ENCODE measurements at places on chromosomes 6 and 20. TPM values are rescaled to one million over a fixed set of nuclear protein-coding genes. Genes with fewer than 3 reads are reported as not detected.
A peak's percentile ranks its signal among the peaks of the same experiment; 100 is the strongest.

GRCh38 chr6:42520786-42521607 lies 42.8 kb upstream of the UBR2 start:
- DNase-seq: no peak

The VSX1 gene
- polyA plus RNA-seq: not detected

DNA sequence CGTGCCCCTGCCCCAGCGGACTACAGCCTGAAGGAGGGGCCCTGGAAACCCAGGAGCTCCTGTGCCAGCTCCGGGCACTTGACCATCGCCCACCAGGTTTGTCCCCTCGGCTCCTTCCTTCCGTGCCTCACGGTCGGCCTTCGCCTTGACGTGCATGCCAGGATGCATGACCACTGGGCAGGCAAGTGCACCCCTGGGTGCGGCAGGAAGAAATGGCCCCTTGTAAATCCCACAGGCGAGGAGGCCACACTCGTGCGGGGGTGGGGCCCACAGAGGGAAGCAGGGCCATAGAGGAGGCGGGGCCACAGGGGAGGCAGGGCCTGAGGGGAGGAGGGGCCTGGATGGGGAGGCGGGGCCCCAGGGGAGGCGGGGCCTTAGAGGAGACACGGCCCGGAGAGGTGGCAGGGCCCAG lies 81.7 kb downstream of the YTHDF1 start:
- no peak for DNase-seq

The NRN1 gene
- polyA plus RNA-seq: not detected

DNA sequence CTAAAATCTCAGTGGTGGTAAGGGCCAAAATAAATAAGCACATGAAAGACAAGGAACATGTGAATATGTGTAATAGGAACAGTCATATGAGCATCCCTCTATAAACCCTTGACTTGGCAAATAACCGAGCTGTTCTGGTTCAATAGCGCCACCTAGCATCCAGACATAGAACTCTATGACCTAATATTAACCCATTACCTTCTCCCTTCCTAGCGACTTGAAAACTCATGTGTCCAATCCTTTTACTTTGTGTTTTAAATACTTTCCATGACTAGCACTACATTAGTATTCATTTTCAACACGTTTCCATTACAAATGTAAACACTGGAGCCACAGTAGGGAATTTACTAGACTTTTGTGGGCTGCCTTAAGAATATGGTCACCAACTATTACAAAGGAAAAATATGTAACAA lies 279.7 kb downstream of the UST start:
- DNase-seq: peak; percentile 16

The COL19A1 gene
- polyA plus RNA-seq: 47.3 TPM

The KIF25 gene
- polyA plus RNA-seq: not detected

DNA sequence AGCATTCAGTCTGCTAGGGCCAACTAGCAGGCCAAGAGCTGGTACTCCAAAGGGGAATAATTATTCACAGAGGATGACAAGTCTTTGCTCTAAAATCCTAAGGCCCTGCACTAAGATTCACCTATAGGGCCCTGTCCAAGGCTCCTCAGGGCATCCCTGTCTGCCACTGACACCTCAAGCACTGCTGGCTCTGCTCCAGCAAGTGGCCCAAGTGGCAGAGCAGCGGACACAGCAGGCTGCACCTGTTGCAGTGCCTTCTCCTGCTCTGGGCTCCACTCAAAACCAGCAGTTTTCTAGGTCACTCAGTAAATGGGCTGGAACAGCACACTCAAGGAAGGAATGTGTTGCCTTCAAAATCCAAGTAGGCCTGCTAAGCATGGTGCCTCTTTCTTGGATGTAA lies 36.4 kb upstream of the SMOC2 start:
- no peak for DNase-seq

The RSPH4A gene
- polyA plus RNA-seq: 0.13 TPM

GRCh38 chr6:122730775-122731386 lies 48.6 kb upstream of the FABP7 start:
- DNase-seq: no peak

GRCh38 chr6:74631564-74631963 lies 574.3 kb downstream of the COL12A1 start:
- no peak for DNase-seq

The ULBP2 gene
- not detected for polyA plus RNA-seq

DNA sequence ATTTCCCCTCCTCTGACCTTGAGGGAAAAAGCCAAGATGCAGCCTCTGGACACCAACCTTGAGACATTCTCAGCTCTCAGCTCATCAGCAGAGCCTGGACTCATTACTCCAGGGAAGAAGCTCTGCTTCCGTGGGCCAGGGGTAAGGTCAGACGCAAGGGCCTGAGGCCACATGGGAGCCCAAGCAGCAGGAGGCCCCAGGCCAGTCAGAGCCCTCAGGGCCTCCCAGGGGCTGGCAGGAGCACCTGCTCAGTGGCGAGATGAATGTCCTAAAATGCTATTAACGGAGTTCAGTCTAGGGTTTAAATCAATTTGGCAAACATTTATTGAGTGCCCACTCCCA lies 208.6 kb downstream of the ERMARD start:
- no peak for DNase-seq

- no peak for DNase-seq
These were observed 165.7 kb downstream of the SOD2 start for GRCh38 chr6:159527351-159527750.

GRCh38 chr6:54419885-54420284 lies 111.6 kb downstream of the TINAG start:
- no peak for DNase-seq

The KHDC1 gene
- 11.4 TPM for polyA plus RNA-seq

DNA sequence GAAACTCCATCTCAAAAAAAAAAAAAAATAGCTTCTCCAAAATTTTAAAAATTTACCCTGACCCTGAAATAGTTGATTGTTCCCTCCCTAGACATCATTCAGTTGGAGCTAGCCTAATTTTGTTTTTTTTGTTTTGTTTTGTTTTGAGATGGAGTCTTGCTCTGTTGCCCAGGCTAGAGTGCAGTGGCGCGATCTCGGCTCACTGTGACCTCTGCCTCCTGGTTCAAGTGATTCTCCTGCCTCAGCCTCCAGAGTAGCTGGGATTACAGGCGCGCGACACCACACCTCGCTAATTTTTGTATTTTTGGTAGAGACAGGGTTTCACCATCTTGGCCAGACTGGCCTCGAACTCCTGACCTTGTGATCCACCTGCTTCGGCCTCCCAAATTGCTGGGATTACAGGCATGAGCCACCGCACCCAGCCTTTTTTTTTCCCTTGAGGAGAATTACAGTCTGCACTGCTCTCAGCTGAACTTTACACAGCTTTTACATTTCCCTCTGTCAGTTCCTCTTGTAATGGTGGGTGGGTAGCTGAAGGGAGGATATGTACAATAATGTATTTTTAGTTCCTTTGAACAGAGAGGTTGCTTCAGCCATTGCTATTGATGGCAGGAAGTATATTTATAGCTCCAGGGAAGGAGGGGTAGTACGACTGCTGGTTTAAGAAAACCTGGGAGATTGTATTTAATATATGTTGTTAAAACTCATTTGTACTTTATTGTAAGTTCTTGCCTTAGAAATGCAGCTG lies 27.7 kb downstream of the PTPRA start:
- peak; percentile 11 for DNase-seq

DNA sequence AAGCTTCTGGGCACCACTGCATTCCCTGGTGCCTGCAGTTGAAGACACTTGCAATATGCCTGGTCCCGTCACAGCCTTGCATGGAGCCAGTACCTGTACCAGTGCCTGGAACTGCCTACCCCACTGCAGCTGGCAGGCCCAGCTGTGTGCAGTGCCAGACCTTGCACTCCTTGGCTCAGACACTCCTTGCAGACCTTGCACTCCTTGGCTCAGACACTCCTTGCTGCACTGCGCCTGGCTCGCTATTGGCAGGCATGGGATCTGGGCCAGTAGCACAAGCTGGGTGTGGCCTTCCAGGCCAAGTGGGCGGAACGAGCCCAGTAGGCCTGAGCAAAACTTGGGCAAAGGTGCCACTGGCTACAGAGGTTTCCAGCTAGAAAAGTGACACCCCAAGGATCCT lies 1189.1 kb downstream of the GRIK2 start:
- DNase-seq: no peak
